Cardiac fibroblast (primary cell): ENCODE measurements at places on chromosomes 6 and 20.
A peak's percentile ranks its signal among the peaks of the same experiment; 100 is the strongest.

DNA sequence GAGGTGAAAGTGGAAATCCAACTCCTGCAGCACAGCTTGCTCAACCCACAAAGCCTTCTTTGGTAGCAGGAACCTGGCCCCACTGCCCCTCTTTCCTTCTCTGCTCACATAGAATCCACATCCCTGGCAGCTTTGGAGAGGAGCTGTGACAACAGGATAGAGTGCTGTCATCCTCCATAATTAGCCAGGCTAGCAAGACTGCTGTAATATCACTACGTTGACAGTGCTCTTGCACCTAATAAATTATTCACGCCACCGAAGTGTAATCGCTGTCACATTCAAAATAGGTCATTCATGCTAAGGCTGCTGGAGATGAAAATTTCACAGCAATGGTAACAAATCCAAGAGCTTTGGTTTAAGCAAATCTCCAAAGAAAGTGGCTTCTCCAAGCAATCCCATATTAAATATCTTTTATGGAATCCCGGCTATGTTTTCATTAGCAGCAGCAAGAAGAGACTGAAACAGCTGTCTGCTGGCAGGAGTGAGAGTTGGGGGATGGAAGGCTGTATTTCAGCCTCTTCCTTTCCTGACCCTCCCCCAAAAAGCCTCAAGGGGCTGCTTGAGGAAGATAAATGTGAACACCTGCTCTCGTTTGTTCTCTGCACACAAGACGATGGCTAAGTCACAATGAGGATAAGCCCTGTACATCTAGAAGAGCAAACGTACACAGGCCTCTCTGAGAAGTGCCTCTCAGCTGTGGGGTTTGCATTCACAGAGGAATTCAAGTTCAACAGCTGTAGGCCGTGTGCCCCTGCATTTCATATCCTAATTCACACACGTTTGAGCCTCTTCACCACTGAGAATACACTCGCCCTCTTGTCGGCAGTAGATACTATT, 16.5 kb downstream of the RIPOR2 start:
- DNase-seq: no peak

GRCh38 chr6:79762370-79762769, 131.2 kb downstream of the SH3BGRL2 start:
- peak; percentile 42 for DNase-seq

- peak; percentile 88 for DNase-seq
These were observed 39.7 kb downstream of the TAF4 start for GRCh38 chr20:62025832-62026563.

GRCh38 chr20:1831096-1831495, 64.1 kb upstream of the SIRPA start:
- DNase-seq: no peak

GRCh38 chr6:1708820-1709219, 99.1 kb downstream of the FOXC1 start:
- DNase-seq: no peak

DNA sequence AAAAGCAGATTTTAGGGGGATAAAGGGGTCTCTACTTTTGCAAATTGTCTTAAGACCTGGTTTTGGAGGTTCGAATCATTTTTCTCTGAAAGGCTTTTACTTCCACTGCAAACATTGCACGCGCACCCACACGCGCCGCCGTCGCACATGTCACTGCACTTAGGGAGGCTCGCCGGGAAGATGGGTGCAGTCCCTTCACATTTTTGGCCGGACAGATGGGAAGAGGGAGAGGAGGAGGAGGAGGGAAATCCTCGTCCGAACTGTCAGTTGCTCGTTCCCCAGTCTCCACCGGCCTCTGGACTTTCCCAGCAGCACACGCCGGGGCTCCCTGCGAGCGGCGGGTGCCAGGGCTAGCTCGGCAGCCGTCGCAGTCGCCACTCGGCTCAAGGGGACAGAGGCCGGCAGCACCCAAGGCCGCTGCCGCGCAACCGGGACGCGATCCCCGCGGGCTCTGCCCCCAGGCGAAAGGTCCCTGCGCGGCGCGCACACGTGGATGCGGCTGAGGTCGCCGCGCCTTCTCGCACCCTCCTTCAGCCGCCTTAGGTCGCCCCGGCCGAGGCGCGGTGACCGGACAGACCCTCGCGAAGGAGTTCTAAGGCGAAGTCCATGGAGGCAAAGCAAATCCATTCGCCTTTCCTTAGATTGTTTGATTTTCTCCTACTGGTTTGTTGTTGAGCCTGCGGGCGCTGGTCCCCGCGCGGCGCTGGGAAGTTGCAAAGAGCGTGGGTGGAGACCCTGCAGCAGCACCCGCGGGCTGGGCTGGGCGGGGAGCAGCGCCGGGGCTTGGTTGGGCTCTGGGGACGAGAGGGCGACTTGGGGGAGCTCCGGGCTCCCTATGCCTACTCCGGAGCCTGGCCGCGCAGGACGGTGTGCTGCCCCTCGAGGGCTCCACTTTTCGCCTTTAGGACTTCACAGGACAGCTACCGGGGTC, 1.2 kb downstream of the MYB start:
- peak; percentile 16 for DNase-seq

DNA sequence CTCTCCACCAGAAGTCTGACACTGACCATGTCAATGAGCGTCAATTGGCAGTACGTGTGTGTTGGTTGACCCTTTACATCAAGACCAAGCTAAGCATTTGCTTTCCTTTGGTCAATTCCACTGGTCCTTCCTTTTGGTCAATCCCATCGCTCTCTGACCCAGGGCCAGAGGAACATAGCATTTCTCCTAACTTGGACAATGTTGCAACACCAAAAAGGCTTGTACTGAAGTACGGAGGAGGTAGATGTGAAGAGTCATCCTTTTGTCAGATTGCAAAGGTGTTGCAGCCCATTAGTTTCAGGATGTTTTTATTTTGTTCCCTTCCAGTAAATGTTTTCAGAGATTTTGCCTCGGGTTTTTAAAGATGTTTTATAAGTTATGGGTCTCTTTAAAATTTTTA, 24.6 kb downstream of the EDN1 start:
- no peak for DNase-seq

- no peak for DNase-seq
These were observed 31.7 kb downstream of the DLGAP4 start for GRCh38 chr20:36337886-36338285.

DNA sequence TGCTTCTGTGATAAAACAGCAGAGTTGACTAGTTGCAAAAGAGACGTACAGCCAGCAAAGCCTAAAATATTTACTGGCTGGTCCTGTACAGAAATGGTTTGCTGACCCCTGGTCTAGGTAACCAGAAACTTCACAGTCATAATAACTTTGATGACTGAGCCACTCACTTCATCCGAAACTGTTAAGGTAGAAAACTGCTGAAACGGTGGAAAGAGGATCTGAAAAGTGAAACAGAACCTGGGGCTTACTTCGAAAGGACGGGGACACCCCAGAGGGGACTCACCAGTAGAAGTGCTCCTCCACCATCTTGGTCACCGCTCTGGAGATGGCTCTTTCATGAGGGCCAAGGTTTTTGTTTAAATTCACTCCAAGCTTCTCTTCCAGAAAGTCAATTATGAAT, 16.4 kb downstream of the FAXC start:
- no peak for DNase-seq

DNA sequence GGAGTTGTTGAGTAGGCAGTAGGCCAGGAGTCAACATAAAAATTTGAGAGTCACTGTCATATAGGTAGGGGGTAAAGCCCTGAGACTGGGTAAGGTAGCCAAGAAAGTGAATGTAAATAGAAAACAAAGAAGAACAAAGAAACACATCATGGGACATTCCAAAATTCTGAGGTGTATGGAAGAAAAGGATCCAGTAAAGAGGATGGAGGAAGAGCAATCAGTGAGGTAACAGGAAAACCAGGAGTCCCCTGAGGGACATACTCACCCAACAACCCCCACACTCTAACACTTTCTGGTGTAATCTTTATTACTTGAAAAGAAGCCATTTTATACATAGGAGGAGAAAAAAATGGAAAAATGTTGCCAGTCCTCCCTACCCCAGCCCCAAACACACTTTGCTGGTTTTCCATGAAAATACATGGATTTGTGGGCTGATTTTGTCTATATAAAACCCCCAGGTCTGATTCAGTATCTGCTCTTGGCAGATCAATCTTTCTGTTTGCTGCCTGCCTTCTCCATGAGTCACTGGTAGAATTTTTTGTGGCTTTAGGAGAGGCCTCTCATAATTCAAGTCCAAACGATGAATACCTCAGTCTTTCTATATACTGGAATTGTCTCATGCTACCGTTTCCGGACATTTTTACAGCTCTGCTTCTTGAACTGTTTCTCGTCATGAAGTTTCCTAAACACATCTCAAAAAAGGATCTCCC, 271.4 kb upstream of the MAN1A1 start:
- peak; percentile 83 for DNase-seq

DNA sequence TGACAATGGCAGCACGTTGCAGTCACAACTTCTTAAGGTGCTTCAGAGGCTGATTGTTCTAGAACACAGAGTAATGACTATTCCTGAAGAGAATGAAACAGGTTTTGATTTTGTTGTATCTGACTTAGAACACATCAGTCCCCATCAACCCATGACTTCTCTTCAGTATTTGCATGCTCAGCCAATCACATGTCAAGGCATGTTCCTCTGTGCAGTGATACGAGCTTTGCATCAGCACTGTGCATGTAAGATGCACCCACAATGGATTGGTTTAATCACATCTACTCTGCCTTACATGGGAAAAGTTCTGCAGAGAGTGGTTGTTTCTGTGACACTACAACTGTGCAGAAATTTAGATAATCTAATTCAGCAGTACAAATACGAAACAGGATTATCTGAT, 54.3 kb downstream of the PGM3 start:
- DNase-seq: no peak

DNA sequence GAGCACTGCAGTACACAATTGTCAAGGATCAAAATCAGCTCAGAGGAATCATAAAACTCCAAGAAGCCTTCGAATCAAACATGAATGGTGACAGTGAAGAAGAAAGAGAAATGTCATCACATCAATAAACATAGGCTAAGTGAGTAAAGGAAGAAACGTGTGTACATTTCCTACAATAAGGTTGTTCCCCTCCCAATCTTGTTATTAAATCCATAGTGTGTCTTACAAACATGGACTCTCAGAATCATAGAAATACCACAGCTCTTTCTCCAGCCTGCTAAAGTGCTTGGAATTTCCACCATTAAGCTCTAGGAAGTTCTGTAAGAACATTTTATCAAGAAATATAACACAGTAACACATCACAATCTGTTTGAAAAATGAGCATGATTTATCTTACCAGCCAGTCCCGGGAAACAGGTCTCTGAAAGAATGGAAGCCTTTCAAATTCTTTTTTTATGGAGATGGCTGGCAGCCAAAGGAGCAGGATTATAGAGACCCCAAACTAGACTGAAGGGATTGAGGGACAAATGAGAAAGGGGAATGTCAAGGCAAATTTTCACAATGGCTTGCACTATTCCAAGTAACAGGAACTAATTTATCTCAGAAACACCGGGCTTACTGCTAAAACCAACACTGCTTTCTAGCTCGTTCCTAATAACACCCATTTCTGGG, 4.5 kb upstream of the TNFAIP3 start:
- no peak for DNase-seq

- DNase-seq: no peak
These were observed 88.5 kb downstream of the PRKN start for GRCh38 chr6:162638931-162639574.
